ENCODE measurements at places on chromosomes 6 and 20.
A peak's percentile ranks its signal among the peaks of the same experiment; 100 is the strongest.

DNA sequence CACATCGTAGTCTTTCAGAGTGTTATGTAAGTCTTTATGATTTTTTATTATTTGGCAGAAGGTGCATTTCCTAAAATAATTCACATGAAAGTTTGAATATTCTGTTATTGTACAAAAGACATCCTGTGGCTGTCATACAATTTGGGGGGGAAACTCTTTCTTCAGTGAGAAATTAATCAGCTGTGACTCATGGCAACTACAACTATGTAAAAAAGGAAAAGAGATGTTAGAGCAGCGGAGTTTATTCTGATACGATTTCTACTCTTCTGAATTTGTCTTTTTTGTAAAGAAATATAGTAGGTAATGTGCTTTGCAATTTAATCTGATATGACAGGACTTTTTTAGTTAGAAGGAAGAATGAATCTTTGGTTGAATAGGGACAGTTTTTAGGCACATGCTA, 14.2 kb downstream of the COL19A1 start:
- no peak for DNase-seq

DNA sequence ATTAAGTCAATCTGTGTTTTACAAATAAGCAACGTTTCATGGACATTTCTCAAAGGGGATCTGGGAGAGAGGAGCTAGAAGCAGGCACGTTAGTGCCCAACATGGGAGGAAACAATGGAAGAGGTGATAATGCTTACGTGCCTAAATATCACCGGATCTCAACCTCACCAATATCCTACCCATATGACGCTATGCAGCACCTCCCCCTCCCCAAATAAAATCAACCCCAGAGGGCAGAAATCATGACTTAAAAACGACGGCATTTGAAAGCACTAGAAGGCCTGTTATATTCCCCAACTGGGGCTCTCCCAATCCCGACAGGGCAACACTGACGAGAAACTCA, 425 bp downstream of the HBS1L start:
- no peak for DNase-seq

GRCh38 chr6:148967541-148967956, 220.7 kb downstream of the UST start:
- no peak for DNase-seq

DNA sequence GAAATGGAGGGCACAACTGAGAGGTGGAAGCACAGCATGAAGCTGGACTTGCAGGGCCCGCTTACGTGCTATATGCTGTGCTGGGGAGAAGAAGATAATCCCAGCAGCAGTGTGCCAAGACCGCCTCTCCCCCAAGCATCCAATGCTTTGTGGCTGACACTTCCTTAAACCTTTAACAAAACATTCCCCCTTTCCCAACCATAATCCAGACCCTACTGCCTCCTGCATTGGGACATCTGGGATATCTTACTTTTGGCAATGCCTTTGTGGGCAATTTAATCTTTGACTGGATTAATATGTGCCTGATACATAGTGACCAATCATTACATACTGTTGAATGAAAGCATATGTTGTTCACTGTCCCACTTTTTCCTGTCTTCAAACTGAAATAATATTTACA, 3.1 kb upstream of the TENT5A start:
- DNase-seq, result no peak

GRCh38 chr6:157487110-157487773, 106.3 kb downstream of the ZDHHC14 start:
- DNase-seq, result no peak

DNA sequence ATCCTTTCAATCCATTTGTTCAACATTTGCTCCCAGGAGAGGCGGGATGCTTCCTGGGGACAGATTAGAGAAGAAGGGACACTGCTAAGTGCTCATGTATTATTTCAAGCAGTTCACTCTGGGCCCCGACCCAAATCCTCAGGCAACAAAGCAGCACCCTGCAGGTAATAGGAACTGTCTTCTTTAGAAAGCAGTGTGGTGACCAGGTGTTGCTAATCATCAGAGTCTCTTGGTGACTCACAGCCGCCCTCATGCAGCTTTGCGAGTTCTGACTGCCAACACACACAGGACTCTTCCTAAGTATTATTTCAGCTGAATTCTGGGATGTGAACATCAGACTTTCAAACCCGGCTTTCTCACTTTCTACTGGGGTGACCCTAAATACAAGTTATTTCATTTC, 356.4 kb downstream of the PRKN start:
- no peak for DNase-seq

GRCh38 chr20:18983796-18984195, 170.2 kb downstream of the SCP2D1 start:
- no peak for DNase-seq

DNA sequence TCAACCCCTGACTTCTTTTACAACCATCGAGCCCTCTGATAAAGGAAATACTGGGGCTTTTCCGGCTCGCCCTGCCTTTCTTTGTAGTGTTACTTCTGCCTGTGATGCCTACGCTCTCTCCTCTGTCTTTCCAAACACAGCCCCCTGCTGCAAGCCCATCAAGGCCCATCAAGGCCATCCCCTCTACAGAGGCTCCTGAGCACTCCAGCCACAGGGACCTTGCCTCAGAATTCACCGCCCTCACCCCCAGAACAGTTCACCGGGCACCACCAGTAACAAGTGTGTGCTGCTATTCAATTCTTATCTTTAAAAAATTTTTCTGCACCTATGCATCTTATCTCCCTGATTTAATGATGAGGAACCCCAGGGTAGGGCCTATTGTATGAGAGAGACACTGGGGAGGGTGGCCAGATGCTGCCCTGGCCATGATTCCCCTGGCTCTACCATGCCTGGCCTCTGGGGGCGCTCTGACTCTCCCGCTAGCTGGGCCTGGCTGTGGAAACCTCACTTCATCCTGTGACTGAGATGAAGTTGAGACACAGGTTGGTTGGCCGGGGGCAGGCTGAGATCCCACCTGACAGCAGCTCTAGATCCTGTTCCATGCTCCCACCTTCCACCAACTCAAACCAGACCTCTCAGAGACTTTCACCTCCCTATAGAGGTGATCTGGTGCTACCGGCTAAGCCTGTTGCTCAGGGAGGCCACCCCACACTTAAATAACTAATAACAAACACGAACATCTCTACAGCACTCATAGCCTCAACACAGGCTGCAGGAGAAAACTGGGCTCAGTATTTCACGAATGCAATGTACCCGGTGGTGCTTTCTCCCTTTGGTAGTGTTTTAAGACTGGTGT, 19.2 kb upstream of the GLP1R start:
- DNase-seq, result no peak

GRCh38 chr6:142823256-142823902, 121.6 kb downstream of the HIVEP2 start:
- DNase-seq, result no peak

DNA sequence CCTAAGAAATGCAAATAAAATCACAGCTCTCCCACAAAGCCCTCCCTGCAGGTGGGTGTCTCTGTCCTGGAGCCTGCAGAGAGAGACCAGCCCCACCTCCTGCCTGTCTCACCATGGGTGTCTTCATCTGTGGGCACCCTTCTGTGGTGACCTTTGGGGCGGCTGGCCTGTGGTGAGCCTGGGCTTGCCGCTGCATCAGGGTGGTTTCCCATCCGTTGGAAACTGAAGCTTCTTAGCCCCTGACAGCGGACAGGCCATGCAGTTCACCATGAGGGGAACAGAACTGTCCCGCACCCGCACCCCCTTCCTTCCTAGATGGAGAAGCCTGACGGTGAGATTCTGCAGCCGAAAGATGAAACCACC, 42.3 kb upstream of the FRMD1 start:
- DNase-seq, result no peak

DNA sequence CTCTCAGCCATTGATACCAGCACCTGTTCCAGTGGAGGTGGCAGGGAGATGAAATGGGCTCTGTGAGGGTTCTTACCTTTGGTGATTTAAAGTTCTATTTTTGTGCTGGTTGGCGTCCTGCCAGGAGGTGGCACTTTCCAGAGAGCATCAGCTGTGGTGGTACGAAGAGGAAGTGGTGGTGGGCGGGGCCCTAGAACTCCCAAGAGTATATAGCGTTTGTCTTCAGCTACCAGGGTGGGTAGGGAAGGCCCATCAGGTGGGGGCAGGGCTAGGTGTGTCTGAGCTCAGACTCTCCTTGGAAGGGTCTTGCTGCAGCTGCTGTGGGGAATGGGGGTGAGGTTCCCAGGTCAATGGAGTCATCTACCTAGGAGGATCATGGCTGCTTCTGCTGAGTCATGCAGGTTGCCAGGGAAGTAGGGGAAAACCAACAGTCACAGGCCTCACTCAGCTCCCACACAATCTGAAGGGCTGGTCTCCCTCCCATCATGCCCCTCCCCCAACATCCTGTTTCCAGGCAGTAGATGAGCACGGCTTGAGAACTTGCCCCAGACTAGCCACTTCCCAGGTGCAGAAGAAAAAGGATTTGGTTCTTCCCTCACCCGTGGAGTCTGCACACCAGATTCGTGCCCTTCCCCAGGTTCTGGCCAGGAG, 46.6 kb downstream of the MOXD1 start:
- peak; percentile 18 for DNase-seq

DNA sequence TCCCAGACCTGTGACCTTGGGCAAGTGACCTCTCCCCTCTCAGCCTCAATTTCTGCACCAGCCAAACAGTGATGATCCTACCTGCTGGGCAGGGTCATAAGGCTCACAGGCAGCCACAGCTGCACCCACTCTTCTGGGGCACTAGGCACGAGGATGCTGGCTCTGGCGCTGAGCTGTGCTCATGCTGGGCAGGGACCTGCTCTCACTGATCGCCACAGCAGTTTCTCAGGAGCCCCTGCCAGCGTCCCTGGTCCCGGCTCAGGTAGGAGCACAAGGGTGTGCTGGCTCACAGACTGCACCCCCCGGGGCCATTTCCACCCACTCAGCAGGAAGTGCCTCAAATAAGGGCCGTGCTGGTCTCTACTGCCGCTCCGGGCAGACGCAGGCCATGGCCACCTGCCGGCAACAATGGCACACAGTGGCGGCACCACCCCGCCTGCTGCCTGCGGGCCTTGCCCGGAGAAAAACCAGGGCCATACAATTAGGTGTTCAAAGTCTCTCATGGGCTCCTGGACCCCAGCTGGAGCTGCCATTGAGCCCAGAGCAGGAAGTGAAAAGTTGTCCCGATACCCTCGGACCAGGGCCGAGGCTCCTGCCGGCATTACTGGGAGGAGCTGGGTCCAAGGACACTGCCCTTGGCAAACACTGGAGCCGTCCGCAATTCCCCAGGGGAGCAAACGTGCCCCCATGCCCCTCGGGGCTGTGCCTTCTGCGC, 4.6 kb upstream of the CABLES2 start:
- DNase-seq, result no peak

DNA sequence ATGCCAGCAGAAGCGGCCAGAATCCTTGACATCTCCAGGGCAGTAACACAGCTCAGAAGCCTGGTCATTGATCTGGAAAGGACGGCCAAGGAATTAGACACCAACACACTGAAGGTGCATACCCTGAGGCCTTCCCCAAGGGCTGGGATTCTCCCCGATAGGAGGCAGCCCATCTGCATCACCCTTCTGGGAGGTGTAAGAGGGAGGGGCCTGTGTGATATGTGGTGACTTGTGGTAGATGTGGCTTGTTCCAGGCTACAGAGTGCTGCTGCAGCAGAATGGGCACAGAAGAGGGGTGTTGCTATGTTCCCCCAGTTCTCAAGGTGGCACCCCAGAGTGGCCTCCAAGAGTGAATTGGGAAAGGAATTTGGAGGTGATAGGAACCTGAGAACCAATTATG, 11.2 kb downstream of the TRIM40 start:
- no peak for DNase-seq

- no peak for DNase-seq
These were observed 8.3 kb upstream of the PRND start for GRCh38 chr20:4713401-4713800.

DNA sequence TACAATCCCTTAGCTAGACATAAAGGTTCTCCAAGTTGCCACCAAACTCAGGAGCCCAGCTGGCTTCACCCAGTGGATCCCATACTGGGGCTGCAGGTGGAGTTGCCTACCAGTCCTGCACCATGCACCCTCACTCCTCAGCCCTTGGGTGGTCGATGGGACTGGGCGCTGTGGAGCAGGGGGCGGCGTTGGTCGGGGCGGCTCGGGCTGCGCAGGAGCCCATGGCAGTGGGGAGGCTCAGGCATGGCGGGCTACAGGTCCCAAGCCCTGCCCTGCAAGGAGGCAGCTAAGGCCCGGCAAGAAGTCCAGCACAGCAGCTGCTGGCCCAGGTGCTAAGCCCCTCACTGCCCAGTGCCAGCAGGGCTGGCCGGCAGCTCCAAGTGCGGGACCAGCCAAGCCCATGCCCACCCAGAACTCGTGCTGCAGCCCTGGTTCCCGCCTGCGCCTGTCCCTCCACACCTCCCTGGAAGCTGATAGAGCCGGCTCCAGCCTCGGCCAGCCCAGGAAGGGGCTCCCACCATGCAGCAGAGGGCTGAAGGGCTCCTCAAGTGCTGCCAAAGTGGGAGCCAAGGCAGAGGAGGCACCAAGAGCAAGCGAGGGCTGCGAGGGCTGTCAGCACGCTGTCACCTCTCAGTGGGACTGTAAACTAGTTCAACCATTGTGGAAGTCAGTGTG, 912.1 kb downstream of the PHF3 start:
- no peak for DNase-seq

DNA sequence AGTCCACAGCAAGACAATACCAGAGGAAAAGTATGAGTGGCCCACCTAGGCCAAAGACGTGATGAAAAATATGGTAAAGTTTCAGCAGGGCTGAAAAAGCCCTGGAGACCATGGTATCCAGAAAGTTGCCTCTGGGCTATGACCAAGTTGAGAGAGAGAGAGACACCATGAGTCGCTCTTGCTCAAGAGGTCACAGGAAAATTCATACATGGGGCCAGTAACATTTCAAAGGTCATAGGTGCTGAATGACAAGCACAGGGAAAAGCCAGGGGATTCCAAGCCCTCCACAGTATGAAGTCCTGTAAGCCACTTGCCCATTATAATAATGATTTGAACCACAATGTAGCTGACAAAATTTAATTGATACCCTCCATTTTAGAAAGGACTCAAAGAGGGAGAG, 657.7 kb upstream of the CITED2 start:
- no peak for DNase-seq

DNA sequence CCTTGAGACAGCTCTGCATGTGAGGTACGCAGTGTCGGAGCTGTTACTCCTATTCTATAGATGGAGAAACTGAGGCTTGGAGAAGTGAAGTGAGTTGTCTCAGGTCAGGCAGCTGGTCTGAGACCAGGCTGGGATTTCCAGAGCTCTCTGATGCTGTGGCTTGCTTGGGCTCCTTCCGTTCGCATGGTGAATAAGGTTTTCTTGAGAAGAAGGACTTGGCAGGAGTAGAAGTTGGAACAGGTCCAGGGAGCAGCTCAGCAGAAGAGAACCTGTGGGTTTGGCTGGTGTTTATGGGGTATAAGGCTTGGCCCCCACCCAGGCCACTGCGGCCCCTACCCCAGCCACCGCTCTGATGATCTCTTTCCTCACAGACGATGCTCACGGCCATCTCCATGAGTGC, 7.4 kb downstream of the SLC12A5 start:
- no peak for DNase-seq

DNA sequence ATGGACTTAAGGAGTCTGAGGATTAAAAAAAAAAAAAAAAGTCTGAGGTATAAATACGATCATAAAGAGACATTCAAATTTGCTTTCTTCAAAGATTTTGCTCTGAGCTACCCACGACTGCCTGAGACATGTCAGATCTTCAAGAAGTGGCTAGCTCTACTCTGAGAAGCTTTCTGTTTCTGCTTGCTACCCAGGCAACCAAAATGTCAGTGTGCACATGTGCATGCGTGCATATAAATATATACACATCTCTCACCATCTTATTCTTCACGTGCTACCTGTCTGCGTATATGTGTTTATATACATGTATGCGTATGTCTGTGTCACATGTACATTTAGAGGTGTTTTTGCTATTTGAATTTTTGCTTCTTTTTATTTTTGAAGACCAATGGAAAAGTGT, 299.6 kb upstream of the STXBP5 start:
- no peak for DNase-seq
